CD4-positive, alpha-beta memory T cell (primary cell): ENCODE measurements at places on chromosomes 2 and 18. TPM values are rescaled to one million over a fixed set of nuclear protein-coding genes. Genes with fewer than 3 reads are reported as not detected.
A peak's percentile ranks its signal among the peaks of the same experiment; 100 is the strongest.

GRCh38 chr2:105802587-105802986 is 57.9 kb downstream of the NCK2 start:
- peak; percentile 79 for DNase-seq

DNA sequence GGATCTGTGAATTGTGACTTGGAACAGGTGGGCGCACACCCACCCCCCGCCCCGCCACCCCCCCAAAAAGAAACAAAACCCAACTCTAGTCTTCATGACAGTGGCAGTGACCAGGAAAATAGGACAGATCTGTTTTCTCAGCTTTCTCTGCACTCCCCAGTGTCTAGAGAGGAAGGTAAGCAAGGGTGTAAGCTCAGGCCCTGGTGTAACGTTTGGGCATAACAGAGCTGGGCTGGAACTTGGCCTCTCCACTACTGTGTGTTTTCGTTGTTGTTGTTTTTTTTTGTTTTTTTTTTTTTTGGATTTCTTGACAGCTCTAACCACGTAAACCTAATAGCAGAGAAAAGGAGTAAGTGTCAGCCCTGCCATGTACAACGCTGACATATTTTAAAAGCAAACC is 1160.8 kb downstream of the DPP10 start:
- no peak for DNase-seq

GRCh38 chr18:59577386-59577655 is 119.9 kb downstream of the CCBE1 start:
- DNase-seq: no peak

- DNase-seq: no peak
Measured at GRCh38 chr2:236239276-236240065, 24.7 kb downstream of the ASB18 start.

DNA sequence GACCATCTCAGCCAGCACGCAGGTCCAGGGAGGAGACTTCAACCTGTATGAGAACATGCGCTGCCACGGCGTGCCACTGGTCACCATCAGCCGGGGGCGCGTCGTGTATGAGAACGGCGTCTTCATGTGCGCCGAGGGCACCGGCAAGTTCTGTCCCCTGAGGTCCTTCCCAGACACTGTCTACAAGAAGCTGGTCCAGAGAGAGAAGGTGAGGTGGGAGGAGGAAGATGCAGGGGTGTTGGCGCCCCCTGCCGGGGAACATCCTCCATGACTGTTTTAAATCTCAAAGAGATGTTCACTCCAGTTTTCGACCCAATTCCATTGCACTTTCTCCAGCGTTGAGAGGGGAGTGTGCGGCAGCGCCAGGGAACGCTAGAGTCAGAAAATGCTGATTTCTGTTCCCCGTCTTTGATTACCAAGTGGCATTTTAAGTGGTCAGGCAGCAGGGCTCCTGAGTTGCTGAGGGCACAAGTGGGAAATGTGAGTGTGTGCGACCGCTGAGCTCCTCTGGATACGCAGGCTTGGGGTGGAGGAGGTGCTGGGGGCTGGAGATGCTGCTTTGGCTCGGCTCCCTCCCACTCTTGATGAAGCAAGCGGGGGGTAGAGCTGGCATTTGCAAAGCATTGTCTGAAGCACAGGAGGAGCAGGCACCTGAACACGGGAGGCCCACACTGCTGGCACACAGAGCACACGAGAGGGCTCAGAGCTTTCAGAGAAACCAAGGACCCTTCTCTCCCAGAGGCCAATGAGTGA is 27.7 kb upstream of the MAPRE3 start:
- DNase-seq: no peak

GRCh38 chr2:9663008-9663879 is 32.4 kb upstream of the YWHAQ start:
- DNase-seq: peak; percentile 20

GRCh38 chr2:63257473-63257872 is 206.8 kb downstream of the OTX1 start:
- no peak for DNase-seq

DNA sequence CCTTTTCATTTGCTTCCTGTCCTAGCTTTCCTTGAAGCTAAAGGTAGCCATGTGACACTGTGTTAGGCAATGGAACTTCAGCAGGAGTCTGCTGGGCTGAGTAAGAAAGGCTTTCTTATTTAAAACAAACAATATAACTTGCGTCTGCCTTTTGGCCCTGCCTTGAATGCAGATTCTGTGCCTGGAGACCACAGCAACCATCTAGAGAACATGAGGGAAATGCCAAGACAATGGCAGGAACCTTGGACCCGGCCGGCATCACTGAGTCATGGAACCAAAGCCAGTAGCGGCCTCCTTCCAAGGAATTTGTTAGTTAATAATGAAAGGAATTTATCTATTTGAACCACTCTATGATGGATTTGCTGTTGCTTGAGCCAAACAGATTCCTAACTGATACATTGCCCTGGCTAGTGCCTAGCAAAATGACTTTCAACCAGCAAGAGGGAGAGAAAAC is 207.5 kb upstream of the EPHA4 start:
- DNase-seq: no peak

GRCh38 chr2:586641-587076 is 90.5 kb downstream of the TMEM18 start:
- DNase-seq: no peak

GRCh38 chr18:6279308-6279707 is 135.4 kb downstream of the L3MBTL4 start:
- DNase-seq: no peak

Gene IL1A
- total RNA-seq: 0.15 TPM

Gene IL1B
- total RNA-seq: 0.81 TPM
